ENCODE measurements at places on chromosomes 6 and 20.

DNA sequence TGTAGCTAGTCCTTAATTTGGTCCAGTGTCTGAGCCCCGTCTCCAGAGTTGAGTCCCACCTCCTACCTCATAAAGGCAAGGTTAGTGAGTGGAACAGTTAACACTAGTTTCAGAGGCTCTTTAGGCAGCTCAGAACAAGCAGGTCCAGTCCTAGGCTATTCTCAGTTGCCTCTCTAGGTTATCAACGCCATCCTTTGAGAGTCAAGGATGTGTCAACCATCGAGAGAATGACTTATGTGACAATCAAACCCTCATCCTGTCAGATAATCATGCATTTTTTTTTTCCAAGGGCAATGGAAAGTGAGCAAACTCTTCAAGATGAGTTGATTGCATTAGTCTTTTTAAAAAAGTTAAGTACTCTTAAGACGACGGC is 64.0 kb upstream of the TXNDC5 start:
- no peak overlapping the region for H3K4me3 ChIP-seq
- no peaks in the 10 kb centered on the region for H3K36me3 ChIP-seq
- no peak for DNase-seq
- no peaks in the 10 kb centered on the region for H3K27me3 ChIP-seq
- no peaks in the 10 kb centered on the region for H3K4me1 ChIP-seq

- no peaks in the 10 kb centered on the region for H3K4me1 ChIP-seq
- no peak overlapping the region for H3K27ac ChIP-seq
- DNase-seq = no peak
- H3K4me3 ChIP-seq = no peak overlapping the region
- no peaks in the 10 kb centered on the region for H3K36me3 ChIP-seq
Observed at GRCh38 chr6:148635070-148635743, 111.6 kb upstream of the UST start.

DNA sequence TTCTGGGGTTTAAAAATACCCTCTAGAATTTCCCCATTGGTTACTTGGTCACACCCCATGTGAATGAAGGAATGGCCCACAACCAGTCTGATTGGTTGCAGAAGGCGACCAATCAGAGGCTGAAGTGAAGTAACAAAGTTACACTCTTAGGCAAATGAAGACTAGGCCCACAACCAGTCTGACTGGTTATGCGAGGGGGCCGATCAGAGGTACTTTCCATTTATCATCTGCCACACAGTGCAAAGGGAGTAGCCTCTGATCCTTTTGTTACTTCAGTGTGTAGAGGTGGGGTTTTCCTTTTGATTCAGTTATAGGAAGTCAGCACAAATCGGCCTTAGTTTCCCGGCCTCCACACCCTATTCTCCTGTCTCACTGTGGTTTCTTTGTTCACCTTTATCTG is 61.2 kb upstream of the SGK1 start:
- DNase-seq = peak; percentile 46
- no peak overlapping the region for H3K4me3 ChIP-seq
- no peak overlapping the region for H3K27ac ChIP-seq
- no peaks in the 10 kb centered on the region for H3K36me3 ChIP-seq
- H3K27me3 ChIP-seq = no peaks in the 10 kb centered on the region

DNA sequence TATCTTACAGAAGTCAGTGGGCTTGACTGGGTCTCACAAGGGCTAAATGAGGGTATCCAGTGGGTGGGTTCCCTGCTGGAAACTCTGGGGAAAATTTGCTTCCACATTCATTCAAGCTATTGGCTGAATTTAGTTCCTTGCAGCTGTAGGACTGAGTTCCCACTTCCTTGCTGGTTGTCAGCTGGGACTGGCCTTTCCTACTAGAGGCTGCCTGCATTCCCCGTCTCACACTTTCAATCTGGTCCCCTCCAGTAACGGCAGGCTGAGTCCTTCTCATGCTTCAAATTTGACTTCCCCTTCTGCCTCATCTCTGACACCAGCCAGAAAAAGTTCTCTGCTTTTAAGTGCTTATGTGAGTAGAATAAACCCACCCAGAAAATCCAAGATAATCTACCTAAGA is 4.4 kb downstream of the CSNK2A1 start:
- no peak for DNase-seq
- H3K4me1 ChIP-seq = peaks cover 6% of the 10 kb centered on the region
- no peak overlapping the region for H3K4me3 ChIP-seq
- H3K27me3 ChIP-seq = no peaks in the 10 kb centered on the region
- H3K36me3 ChIP-seq = peaks cover 4% of the 10 kb centered on the region
- no peak overlapping the region for H3K27ac ChIP-seq

All from lung (tissue), 17 donors.